Activated CD4-positive, alpha-beta T cell treated with anti-CD3 and anti-CD28 coated beads, Interleukin-2, Interleukin-4, amounts not matched to agents 100 ng/mL and 50 ng/mL, durations not matched to agents 16 hours and 8 hours (primary cell): ENCODE measurements at places on chromosomes 7 and 10.

DNA sequence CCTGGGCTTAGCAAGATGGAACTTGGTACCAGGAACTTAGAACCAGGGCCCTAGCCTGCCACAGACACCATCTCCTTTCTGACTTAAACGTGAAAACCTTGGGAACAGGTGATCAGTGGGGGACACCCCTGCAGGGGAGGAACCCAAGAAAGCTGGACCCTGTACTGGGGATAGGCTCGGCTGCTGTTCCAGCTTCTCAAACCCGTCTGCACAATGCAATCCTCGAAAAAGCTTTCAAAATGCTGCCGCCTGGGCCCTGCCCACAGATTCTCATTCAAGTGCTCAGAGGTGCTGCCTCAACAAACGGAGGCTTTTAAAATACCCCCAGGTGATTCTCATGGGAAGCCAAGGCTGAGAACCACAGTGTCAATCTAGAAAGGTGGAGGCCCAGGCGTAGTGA lies 169.7 kb downstream of the ARHGAP21 start:
- no peak for DNase-seq

DNA sequence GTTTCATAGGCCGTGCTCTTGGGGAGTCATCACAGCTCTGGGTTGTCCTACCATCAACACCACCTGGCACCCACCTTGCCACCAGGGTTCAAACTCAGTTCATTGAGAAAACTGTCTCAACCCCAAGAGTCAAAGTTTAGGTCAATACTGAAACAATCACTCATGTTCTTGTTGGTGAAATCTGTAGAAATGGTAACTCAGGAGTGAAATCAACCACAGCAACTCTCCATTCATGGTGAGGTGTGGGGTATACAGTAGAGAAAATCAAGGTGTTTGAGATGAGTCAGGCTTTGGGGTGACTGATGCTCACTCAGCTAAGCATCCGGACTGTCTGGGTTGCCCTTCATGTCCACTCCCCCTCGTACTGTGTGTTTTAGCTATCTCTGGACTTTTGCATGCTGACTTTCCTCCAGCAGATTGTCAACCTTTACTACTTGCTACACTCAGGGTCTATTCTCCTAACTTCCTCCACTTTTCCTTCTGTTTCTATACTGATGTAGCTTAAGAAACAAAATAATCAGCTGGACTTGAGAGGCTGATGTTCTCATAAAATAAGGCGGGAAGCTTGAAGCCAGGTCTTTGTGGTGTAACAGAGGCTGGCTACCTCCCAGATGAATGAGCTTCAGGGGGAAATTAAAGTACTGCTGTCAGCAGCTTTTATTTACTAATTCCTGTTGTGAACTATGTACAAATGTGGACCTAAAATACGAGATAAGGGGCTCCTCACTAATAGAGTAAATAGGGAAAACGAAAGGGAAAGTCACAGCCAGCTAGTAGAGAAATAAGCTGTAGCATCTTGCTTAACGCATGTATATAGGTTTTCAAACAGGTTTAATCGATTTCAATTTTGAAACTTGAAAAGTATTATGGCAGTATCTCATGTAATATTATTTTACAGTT lies 173.6 kb upstream of the AKR1E2 start:
- peak; percentile 37 for DNase-seq

DNA sequence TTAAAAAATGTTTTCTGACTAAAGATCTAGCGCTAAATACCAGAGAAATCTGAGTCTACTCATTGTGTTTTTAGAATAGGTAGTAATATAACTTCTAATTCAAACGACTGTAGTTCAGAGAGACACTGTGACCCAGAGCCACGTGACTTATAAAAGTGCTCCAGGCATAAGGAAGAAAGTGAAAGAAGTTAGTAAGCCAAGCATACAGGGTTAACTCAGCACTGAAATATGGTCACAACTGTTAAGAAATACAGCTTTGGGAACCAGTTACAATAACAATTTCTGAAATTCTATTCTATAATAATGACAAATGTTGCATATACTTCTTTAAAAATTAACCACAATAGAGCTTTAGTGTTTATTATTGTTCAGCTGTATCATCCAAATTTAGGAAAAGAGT lies 119.1 kb downstream of the TFEC start:
- DNase-seq: no peak

- no peak for DNase-seq
Observed at GRCh38 chr10:21165489-21165888, 268.4 kb upstream of the NEBL start.

DNA sequence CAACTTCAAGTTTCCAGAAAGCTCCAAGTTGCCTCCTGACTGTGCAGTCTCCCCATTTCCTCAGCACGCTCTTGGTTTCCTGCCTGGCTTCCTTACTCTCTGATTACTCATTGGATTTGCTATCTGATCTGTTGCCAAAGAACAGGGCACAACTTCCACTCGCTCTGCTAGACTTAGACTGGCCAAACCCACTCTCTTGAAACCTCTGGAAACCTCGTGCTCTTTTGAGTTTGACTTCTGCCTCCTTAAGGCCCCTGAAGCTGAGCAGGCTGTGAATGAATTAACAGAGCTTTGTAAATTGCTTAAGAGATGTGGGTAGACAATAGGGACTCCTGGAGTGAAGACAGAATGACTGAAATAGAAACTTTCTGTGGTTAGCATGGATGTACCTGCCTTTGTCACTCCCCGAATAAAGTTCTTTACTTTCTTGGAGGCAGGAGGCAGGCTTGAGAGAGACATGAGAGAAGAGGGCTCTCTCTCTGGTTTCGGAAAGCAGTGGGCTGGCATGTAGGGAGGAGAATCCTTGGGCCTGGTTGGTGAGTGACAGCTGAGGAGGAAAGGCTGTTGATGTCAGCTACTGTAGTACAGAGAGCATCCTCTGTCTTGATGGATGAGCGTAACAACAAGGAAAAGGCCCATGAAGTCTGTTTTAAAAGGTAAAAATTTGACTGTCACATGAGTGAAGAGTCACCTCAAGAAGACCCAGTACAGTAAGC lies 70.8 kb downstream of the CHN2 start:
- DNase-seq: peak; percentile 68
